ENCODE measurements at places on chromosomes 2 and 18.

DNA sequence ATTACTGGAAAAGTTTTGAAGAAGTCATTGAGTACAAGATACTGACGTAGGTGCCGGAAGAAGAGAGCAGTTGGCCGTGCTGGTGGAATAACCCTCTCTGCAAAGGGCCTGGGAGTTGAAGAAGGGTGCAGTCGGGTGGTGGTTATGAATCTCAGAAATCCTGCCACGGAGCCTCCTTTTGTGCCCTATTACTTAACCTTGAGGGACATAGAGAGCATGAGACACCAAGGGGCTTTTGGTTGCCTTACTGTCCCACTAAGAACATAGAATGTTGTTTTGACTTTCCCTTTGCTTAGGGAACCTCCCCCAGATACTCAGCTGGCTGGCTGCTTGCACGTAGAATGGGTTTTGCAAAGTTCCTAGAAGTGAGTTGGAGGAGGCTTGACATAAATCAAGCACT is 1.3 kb upstream of the CD28 start:
- DNase-seq = no peak

DNA sequence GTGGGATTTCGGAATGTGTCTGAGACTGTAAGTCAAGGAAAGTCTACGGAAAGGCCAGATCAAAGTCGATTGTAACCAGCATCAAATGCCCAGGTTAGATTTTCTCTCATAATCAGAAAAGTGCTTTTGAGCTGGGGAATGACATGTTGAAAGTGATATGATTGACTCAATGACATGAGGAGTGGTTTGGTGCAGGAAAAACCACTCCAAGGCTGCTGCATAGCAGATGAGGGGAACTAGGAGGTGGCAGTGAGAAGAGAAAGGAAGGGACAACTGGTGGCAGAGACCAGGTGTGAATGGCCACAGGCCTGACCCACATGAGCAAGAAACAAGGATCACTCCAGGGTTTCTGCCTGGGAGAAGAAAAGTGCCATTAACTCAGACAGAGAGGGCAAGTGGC is 822 bp downstream of the SLC35F6 start:
- DNase-seq = no peak

- DNase-seq = no peak
Measured at GRCh38 chr2:231707625-231707926, 749 bp upstream of the PTMA start.

DNA sequence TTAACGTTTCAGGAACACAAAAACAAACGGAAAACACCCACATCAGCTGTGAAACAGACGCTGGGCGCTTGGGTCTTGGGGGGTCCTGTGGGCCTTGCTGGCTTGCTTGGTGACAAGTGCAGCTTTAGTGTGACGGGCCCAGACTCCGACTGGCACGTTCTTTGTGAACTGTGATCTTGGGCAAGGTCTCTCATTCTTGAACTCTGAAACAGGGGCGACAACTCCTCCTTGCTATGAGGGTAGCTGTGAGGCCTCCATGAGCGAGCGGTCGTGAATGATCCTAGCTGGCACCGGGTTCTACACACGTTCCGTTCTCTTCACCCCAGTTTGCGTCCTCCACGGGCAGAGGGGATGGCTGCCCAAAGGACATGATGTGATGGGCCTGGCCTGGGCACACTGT is 8.7 kb upstream of the COLEC11 start:
- no peak for DNase-seq

GRCh38 chr2:206428783-206429182 is 14.5 kb upstream of the ADAM23 start:
- no peak for DNase-seq

GRCh38 chr2:200051611-200051945 is 96.2 kb downstream of the MAIP1 start:
- DNase-seq = no peak

DNA sequence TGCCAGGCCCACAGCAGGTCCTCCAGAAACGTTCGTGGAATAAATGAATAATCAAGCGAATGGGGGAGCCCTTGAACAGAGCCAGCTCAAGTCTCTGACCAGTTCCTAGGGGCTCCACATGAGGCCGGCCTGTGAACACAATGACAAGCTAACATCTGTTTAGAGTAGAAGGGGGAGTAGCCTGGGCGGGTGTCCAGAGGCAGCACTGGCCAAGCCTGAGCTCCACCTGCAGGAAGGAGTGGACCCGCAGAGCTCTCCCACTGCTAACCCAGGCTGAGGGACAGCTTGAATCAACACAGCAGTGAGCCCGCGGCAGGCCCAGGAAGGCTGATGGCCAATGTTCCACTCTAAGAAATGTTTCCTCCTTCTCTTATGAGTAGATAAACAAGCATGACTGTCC is 234.8 kb upstream of the RAB6C start:
- DNase-seq = no peak

DNA sequence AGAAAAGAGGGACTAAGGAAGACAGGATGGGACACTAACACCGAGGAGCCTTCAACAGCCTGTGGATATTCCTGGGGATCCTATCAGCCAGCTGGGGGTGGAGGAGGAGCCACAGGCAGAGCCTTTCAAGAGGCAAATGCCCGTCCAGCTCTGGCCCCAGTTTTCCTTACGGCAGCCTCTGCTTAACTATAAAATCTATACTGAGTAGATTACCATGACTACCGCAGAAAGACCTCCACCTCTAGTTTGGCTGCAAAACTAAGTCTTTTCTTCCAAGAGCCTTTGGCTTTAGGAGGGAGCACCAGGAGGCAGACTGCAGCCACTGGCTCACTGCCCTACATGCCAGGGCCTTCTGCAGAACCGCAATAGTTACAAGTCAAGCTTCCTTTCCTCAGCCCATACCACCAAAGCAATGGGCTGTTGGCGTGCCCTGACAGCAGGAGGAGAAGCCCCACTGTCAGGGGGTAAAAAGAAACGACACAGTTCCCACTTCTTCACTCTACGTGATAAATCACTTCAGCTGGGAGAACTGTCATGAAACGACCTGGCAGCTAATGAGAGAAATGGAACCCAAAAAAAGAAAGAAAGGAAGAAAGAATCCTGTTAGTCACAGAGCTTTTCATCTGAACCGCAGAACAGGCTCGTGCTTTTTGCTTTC is 25.1 kb upstream of the CREB1 start:
- peak; percentile 48 for DNase-seq

- no peak for DNase-seq
Measured at GRCh38 chr2:1927896-1928568, 183.7 kb upstream of the PXDN start.

DNA sequence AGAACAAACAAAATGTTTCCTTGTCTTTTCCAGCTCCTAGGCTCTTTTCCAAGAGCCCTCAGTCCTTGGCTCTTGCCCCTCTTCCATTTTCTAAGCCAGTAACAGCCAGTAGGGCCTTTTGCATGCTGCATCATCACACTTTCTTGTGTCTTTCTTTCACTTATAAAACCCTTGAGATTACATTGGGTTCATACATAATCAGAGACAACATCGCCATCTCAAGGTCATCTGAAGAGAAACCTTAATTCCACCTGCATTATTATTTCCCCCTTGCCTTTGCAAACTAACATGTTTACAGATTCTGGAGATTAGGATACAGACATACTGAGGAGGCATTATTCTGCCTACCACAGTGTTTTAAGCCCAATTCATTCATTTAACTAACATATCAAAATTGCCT is 697.3 kb downstream of the TRIB2 start:
- DNase-seq = no peak

DNA sequence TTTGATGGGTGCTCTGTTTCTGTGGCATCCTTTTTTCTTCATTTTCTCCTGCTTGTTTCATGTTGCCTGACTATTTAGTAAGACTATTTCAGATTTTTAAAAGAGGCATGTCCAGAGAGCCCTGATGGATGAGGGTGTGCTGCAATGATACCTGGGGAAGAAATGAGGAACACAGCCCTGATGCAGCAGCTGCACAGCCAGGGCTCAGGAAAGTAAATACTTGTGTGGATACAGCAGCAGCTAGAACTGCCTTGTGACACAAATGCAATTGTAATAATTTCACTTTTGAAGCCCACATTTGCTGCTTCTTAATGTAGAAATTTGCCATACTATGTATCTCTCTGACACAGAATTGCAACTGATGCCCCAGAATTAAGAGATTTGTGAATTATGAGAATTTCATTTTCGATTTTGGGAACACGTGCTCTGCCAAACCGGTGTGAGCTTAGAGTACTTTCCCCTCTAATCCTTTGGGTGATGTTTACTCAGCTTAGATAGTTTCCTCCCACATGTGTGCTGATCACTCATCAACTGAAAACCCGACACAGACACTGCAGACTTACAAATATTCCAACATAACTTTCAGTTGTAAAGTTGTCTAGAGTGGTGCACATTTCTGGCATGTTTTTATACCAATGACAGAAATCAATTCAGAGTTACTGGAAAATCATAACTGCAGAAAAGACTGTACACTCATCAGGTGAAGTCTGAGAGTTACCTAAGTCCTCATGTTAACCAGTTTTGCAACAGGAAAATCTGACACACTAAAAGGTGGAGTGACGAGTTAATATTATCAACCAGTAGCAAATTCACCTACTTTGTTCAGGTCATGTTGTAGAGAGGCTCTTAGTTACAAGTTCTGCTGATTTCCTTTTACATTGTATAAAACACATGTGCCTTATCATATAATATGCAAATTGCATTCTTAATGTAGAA is 383.4 kb downstream of the CBLN2 start:
- no peak for DNase-seq

DNA sequence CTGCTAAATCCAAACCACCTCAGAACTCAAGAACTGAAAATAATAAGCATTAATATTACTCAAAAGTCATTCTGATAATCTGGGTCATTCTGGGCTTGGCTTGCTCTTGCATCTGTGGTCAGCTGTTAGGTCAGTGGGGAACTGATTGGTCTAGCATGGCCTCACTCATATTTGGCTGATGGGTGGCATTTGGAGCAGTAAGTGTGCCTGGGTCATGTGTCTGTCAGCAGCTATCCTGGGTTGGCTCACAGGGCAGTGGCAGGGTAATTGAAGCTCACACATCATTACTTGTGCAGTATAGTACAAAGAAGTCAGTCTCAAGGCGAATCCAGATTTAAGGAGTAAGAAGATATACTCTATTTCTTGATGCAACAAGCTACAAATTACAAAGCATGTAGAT is 9.6 kb downstream of the RPL37A start:
- DNase-seq = no peak

DNA sequence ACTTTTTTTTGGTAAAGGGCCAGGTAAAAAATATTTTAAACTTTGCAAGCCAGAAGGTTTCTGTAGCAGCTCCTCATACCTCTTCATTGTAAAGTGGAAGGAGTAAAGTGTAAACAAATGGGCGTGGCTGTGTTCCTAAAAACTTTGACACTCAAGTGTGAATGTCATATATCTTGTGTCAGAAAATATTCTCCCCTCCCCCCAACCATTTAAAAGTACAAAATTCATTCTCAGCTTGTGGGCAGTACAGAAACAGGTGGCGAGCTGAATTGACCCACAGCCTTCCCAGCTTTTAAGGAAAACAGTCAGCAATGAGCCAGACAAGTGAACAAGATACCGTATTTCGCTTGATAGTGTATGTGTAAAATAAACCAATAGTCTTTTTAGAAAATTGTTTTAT is 4.0 kb downstream of the YPEL5 start:
- no peak for DNase-seq

DNA sequence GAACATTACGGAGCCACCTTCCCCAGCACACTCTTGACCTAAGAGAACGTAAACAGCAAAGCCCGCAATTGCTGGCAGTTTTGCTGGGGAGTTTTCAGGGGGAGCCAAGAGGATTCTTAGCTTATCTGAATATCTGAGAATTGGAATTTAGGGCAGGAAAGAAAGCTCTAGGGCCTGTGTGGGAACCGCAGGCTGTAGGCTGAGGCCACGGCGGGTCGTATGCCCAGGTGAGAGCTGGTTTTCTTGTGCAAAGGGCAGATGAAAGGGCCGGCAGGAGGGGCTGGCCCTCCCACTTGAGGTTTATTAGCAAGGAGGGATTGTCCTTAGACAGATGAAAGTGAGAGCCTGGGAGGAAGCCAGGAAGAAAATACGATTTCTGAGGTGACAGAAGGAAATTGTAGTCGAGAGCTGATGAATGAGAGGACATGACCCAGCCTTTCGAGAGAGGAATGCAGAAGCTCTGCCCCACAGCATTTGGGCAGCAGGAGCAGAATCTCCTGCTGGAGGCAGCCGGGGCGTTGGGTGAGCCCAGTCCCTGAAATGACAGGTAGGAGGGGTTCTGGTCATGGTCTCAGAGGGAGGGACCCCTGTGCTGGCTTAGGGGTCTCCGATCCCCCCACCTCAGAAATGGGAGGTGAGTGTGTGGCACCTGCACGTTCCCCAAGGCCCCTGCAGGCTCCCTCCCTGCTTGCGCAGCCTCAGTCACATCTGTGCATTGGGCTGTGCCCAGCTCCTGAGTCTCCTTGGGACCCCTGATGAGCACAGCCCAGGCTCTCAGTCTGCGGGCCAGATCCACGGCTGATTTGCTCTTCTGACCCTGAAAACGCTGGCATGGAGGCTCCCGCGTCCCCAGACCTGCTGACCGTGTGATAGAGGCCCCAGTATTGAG is 61.1 kb downstream of the CABLES1 start:
- DNase-seq = no peak

GRCh38 chr2:29325544-29325943 is 210.3 kb downstream of the CLIP4 start:
- no peak for DNase-seq

- no peak for DNase-seq
Measured at GRCh38 chr2:43111788-43112554, 114.4 kb downstream of the ZFP36L2 start.

DNA sequence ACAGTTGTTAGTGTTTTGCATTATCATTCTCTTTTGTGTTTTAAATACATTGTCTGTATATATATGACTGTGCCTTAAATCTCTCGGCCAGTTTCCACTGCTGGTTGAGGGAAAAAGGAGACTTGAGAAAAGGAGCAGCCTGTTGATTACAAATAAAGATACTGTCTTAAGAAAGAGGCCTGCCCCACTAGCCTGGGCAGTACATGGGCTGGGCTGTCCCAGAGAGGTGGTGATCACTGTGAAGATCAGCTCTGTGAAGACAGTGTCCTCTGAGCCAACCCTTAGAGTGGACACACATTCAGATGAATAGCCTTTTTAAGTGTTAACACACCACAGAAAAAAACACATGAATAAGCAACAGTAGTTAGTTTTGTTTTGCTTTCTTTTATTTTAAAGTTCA is 10.0 kb upstream of the OTX1 start:
- DNase-seq = no peak

DNA sequence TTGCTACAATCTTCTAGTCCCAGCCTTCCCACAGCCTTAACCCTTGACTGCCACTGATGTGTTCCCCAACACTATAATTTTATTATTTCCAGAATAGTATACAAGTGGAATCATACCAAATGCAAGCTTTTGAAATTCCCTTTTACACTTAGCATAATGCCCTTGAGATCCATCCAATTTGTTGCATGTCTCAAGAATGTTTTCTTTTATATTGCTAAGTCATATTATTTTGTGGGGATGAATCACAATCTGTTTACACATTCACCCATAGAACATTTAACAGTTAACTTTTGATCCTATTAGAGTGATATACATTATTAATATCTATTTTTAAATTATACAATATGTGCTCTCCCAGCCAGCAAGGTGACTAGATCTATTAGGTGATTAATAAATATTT is 74.3 kb upstream of the KYNU start:
- no peak for DNase-seq

GRCh38 chr2:61759005-61759404 is 94.9 kb downstream of the FAM161A start:
- DNase-seq = no peak
